ENCODE measurements at places on chromosomes 2 and 18.

- no peak for DNase-seq
Observed at GRCh38 chr18:13173578-13174145, 44.9 kb upstream of the LDLRAD4 start.

- no peak for DNase-seq
Observed at GRCh38 chr2:239930871-239931771, 94.0 kb downstream of the NDUFA10 start.

- no peak for DNase-seq
Observed at GRCh38 chr2:237120916-237121315, 35.2 kb downstream of the COPS8 start.

DNA sequence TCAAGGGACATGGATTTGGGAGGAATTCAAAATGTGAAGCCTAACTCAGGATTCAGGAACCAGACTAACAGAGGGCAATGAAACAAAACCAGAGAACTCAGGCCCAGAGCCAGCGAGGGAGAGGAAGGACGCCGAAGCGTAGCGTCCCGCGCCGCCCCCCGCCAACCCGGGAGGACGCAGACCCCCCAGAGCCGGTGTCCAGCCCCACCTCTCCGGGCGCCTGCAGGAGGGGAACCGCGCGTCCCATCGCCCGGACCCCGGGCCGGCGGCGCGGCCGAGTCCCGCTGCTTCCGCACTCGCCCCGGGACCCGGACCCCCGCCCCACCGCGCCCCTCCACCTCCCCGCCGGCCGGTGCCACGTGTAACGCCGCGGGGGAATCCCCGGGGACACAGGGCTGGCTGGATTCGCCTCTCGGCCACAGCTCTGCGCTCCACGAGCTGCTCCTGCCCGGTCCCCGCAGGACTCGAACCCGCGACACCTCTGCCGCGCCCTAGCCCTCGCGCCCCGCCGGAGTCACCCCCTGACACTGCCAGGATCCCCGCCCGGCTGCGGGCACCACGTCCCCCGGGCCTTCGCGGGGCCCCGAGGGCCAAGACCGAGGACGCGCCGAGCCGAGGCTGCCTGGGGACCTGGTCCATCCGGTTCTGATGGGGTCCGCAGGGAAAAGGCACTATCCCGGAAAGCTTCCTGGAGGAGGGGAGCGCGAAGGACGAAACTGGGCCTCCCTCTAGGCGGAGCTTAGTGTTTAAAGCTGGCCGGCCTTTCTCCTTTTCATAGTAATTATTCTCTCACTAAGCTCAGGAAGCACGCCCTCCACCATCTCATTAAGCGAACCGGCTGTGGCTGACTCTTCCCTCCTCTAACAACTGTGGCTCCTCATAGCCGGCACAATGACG, 40.4 kb upstream of the FAM124B start:
- DNase-seq = no peak

- no peak for DNase-seq
Observed at GRCh38 chr2:229869226-229869625, 52.6 kb downstream of the TRIP12 start.

- DNase-seq = no peak
Observed at GRCh38 chr2:230202430-230203109, 17.2 kb downstream of the SP110 start.

DNA sequence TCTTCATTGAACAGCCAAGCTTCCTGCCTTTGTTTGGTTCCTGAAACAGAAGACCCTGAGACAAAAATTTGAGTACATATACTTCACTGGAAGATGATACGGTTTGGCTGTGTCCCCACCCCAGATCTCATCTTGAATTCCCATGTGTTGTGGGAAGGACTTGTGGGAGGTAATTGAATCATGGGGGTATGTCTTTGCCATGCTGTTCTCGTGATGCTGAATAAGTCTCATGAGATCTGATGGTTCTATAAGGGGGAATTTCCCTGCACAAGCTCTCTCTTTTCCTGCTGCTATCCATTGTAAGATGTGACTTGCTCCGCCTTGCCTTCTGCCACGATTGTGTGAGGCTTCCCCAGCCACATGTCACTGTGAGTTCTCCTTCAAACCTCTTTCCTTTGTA, 76.5 kb downstream of the BABAM2 start:
- no peak for DNase-seq

- DNase-seq = no peak
Observed at GRCh38 chr2:155377266-155377680, 678.8 kb downstream of the KCNJ3 start.

GRCh38 chr18:49652881-49653724, 91.2 kb downstream of the LIPG start:
- DNase-seq = no peak

DNA sequence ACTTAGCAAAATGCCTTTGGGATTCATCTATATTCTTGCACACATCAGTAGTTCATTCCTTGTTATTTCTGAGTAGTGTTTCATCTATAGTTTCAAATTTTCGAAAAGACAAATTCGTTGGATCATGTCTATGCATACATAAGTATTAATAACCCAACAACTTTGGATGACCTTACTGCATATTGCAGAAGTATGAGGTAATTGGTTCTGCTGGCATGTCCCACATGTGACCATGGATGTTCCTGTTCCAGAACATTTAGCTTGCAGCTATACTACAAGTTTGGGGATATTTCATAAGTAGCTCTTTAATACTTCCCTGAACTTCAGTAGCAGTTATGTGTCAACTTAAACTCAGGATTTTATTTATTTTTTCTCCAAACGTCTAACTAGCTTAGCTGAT, 44.9 kb downstream of the APLF start:
- no peak for DNase-seq

GRCh38 chr2:54570925-54571694, 115.0 kb downstream of the SPTBN1 start:
- no peak for DNase-seq

DNA sequence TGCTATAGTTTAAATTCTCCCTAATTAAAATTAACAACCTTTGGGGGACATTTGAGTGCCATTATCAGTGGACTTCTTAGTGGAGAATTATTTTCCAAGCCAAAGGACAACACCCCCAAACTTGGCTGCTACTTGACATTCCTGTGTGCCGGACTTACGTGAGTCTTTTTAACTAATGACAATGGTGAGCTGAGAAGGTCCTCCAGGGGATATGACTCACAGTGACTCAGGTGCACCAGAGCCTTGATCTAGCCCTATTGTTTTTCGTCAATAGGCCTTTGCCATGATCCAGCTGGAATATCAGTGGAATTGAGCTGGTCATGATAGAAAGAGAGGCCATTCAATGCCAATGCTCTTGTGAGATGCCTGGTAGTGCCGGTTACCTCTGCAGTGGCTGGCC, 118.1 kb upstream of the CXCR4 start:
- no peak for DNase-seq

- no peak for DNase-seq
Observed at GRCh38 chr2:41932241-41933045, 115.4 kb upstream of the PKDCC start.

DNA sequence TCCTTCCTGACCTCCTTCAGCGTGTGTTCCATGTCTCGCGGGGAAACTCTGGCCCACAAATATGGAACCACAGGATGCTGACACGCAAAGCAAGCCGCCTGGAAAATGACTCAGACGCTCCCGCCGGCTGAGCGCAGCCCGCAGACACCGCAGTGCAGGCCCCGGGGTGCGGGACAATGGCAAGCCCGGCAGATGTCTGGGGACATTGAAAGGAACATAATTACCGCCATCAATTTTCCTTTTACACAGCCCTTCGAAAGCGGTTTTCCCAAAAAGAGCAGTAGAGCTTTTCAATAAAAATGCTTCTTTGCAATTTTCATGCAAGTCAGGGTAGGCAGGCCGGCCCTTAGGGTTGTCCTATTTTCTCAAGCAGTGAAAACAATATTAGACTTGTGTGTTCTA, 159.2 kb upstream of the SH3BP4 start:
- no peak for DNase-seq

- no peak for DNase-seq
Observed at GRCh38 chr2:182043021-182043420, 57.4 kb downstream of the PPP1R1C start.

GRCh38 chr2:176106581-176107539, at the start of gene HOXD11:
Gene HOXD11, plus strand, starts transcription at chr2:176107280. Its CDS starts 76 bp downstream, at chr2:176107356.
- no peak for DNase-seq

GRCh38 chr2:117981810-117982209, 32.1 kb downstream of the CCDC93 start:
- no peak for DNase-seq

DNA sequence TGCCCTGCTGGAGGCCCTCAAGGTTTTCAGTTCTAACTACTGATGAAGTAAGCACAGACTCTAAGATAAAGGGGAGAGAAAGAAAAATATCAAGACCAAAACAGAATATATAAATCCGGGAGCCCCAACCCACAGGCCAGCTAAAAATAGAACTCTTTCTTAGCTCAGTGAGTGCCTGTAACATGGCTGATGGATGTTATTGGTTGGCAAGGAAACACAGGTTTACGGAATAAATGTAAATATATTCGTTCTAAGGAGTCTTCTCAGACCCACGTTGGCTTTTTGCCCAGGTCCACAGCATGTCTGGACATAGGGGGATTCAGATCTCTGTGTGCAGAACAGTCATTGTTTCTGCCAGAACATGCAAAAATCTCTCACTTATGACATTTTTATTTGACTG, 139.0 kb upstream of the SERPINE2 start:
- DNase-seq = no peak

GRCh38 chr2:4900861-4901770, 791.1 kb upstream of the SOX11 start:
- DNase-seq = no peak

- no peak for DNase-seq
Observed at GRCh38 chr2:105378921-105379383, 19.9 kb downstream of the FHL2 start.

DNA sequence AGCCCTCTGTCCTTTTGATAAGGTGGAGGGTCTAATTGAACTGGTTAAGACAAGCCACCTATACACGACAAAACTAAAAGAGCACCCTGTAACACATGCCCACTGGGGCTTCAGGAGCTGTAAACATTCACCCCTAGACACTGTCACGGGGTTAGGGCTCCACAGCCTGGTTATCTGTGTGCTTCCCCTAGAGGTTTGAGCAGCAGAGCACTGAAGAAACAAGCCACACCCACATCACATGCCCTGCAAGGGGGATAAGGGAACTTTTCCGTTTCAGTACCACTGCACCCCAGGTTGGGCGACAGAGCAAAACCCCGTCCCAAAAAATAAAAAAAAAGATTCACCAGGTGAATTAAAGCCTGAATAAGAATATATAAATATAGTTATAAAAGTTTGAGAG, 913.7 kb upstream of the ACVR2A start:
- DNase-seq = no peak

DNA sequence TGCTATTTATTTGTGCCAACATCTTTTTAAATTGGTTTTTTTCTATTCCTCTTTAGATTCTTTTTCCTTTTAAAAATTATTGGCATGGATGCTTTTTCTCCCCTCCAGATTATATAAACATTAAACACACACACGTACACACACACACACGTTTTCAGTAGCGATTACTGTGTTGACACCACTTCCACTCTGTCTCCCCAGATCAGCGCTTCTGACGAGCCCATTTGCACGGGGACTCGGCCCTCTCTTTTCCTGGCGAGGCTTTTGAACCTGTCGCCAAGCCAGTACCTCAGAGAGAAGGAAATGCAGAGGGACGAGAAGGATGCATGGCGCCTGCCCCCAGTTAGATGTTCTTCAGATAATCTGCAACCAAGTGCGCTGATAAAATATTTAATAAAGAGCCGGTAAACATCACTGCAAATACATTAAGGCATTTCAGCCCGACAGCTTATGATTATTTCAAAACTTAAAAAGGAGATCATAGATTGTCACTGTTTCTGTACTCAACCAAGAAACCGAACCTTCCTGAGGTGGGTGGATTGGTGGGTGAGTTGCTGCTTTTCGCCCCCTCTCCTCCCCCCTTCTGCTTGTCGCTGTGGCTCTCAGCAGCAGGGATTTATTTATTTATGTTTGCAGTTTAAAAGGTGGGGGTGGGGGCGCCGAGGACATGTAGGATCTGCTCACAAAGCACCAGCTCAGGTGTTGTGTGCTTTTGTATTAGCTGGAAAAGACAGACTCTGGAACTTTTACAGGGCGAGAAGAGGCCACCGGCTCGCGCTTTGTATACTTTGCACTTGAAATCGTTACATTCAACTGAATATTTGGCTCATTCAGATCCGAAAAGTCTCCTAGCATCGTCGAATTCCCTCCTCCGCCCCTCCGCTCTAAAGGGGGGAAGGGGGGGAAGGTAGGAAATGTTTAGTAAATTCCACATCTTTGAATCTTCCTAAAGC, 787 bp upstream of the TBR1 start:
- no peak for DNase-seq

GRCh38 chr18:49565612-49566011, 3.8 kb downstream of the LIPG start:
- no peak for DNase-seq

DNA sequence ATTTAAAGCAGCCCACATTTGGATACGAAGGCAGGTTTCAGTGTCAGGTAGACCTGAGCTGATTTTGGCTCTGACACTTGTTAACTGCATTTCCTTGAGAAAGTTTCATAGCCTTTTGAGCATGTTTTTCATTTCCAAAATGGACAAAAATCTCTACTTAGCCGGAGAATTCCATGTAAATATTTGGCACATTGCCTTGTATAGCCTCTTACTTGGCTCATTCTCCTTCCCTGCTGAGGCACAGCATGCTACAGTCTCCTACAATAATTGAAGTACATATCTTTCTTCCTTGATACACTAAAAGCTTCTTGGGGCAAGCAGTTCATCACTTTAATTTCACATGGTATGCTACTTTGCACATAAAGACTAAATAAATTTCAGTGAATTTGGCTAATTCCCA, 772.2 kb upstream of the CHAC2 start:
- DNase-seq = no peak

- DNase-seq = no peak
Observed at GRCh38 chr18:11163665-11164064, 14.3 kb upstream of the PIEZO2 start.

- no peak for DNase-seq
Observed at GRCh38 chr2:39706312-39706711, 40.6 kb downstream of the TMEM178A start.

DNA sequence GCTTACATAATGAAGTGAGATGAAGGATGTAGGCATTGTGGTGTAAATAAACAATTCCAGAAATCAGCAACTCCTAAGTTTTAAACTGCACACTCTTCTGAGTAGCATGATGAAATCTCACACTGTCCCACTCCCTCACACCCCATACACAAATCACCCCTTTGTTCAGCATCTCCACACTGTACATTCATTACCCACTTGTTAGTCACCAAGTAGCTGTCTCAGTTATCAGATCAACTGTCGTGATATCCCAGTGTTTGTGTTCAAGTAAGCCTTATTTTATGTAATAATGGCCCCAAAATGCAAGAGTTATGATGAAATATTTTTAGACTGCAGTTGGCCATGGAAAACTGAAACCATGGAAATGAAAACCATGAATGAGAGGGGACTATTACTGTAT, 135.7 kb downstream of the GRB14 start:
- DNase-seq = no peak

DNA sequence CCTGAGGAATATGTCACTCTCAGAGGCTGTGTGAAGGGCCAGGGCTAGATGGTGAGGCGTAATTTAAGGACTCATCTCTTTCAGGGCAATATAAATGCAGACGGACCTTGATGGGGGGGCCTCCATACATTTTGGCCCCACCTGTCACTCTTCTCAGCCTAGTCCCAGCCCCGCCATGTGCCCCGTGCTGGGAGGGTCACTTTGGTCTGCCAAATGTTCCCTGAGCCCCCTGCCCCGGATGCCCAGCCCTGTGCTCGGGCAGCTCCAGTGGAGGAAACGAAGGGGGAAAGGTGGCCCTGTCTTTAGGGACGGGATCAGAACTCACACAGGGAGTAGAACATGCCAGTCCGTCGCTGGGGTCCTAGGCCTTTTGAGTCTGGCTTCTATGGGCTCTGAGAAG, 168.6 kb downstream of the KLHL29 start:
- no peak for DNase-seq
